Anterior cingulate cortex (tissue), 58 donors: ENCODE measurements at places on chromosomes 12 and 14.
A peak's percentile ranks its signal among the peaks of the same experiment; 100 is the strongest.

- no peak for DNase-seq
Measured at GRCh38 chr14:70036665-70037064, 152.1 kb downstream of the SLC8A3 start.

DNA sequence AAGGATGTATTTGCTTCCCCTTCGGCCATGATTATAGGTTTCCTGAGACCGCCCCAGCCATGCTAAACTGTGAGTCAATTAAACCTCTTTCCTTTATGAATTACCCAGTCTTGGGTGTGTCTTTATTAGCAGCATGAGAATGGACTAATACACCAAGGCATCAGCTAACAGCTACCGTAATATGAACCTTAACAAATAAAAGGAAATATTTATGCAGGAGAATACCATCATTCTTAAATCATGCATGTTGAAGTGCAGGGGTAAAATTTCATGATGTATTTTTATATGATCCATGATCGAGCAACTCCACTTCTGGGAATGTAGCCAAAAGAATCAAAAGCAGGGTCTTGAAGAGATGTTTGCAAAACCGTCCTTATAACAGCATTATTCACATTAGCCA is 379.0 kb downstream of the NPAS3 start:
- no peak for DNase-seq

- no peak for DNase-seq
Measured at GRCh38 chr12:57235017-57235727, 5.7 kb downstream of the SHMT2 start.

GRCh38 chr12:88298761-88299242 is 156.7 kb downstream of the TMTC3 start:
- no peak for DNase-seq

DNA sequence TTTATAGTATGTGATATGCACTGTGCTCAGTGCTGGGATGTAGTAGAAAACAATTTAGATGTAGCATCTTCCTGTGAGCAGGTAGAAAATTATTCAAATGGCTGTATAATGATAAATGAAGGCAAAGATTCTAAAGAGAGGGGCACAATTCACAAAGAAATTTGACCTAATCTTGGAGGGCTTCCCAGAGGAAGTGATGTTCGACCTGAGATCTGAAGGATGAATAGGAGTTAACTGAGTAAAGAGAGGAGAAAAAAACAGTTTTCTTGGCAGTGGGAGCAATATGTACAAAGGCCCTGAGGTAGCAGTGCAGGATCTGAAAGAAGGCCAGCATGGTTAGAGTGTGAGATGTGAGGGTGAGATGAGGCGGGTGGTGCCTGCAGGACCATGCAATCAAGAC is 15.2 kb downstream of the RPH3A start:
- DNase-seq: no peak

- no peak for DNase-seq
Measured at GRCh38 chr12:91833780-91834359, 311.8 kb downstream of the BTG1 start.

DNA sequence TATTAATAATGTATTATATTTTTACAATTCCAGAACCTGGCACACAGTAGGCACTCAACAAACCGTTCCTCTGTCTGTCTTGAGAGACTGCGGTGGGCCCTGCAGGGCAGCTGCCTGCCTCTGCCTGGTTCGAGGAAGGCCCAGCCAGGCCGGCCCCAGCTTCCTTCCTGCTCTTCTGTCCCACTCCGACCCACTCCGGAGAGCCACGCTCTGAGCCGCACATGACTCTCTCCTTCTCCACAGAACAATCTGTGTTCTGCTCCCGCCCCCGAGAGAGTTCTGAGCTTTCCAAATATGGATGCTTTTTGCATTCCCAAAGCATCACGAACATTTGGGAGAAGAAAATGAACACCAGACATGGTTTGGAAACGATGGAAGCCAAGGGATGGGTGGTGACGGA is 57.3 kb downstream of the TTC7B start:
- DNase-seq: peak; percentile 67
